IPS DF 19.7 (cell line): ENCODE measurements at places on chromosomes 7 and 10.
A peak's percentile ranks its signal among the peaks of the same experiment; 100 is the strongest.

DNA sequence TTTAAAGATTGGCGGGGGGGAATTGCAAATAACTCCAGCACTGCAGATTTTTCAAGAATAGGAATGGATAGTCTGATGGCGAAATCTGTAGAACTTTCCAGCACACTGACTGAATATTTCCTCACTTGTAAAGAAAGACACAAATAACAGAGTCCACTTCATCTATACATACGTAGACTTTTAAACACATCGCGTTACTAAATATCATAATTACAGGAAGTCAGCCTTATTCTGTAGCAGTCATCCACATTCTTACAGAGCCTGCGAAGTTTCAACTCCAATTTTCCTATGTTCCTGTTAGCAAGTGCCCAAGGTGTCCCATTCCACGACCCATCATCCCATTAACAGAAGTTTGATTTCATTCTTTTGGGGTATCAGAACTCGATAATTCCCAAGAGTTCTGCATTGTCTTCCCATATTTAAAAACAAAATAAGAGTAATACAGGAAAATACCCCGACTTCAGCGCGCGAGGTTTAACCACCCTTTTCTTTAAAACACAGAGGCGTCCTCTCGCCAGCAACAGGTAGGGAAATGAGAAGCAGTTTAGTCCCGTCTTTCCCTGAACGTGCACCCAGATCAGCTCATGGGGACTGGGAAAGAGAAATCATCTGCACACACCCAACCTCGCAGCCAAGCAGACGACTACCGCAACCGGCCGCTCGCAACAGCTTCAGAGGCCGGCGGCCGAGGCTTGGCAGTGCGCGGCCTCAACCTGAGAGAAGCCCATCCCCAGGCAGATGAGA, 880 bp downstream of the HERC4 start:
- DNase-seq = no peak

GRCh38 chr7:86708031-86708680, 64.4 kb downstream of the GRM3 start:
- DNase-seq = peak; percentile 1

- no peak for DNase-seq
These were observed 47.9 kb upstream of the SLC35B4 start for GRCh38 chr7:134364619-134365037.

DNA sequence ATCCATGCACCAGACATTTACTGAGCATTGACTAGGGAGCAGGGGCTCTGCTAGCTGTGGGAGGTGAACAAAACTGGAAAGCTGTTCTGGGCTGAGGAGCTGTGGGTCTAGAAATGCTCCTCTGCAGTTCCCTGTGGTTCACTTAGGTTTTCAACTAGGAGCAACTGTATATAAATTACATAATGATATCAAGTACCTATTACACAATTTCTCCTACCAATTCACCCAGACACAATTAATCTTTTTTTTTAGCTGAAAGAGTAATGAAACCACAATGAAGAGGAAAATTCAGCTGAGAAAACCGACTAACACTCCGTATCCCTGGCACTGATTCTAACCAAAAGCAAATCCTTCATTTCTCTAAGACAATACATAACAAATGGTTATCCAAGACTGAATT, 39.4 kb downstream of the COL28A1 start:
- DNase-seq = no peak

DNA sequence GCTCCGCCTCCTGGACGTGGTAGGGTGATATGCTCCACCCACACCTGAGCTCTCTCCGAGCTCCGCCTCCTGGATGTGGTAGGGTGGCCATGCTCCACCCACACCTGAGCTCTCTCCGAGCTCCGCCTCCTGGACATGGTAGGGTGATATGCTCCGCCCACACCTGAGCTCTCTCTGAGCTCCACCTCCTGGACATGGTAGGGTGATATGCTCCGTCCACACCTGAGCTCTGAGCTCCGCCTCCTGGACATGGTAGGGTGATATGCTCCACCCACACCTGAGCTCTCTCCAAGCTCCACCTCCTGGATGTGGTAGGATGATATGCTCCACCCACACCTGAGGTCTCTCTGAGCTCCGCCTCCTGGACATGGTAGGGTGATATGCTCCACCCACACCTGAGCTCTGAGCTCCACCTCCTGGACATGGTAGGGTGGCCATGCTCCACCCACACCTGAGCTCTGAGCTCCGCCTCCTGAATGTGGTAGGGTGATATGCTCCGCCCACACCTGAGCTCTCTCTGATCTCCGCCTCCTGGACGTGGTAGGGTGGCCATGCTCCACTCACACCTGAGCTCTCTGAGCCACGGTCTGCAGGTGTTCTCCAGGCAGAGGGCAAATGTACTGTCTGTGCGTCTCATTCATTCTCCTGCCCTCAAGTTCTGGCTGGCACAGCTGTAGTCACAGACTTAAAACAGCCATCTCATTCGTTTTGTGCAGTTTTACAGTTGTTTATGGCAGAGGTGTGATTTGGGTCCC, 252.4 kb downstream of the DIP2C start:
- no peak for DNase-seq

- DNase-seq = no peak
These were observed 324.2 kb downstream of the CALN1 start for GRCh38 chr7:72087926-72088325.

DNA sequence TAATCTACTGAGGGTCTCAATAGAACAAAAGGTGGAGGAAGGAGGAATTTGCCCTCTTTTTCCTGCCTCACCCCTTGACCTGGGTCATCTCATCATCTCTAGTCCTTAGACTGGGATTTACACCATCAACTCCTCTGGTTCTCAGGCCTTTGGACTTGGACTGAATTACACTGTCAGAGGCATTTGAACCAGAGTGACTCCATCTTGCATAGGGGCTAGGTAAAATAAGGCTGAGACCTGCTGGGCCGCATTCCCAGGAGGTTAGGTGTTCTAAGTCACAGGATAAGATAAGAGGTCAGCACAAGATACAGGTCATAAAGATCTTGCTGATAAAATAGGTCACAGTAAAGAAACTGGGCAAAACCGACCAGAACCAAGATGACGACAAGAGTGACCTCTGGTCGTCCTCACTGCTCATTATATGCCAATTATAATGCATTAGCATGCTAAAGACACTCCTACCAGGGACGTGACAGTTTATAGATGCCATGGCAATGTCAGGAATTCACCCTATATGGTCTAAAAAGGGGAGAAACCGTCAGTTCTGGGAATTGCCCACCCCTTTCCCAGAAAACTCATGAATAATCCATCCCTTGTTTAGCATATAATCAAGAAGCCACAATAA, 84.0 kb downstream of the C1GALT1 start:
- no peak for DNase-seq

DNA sequence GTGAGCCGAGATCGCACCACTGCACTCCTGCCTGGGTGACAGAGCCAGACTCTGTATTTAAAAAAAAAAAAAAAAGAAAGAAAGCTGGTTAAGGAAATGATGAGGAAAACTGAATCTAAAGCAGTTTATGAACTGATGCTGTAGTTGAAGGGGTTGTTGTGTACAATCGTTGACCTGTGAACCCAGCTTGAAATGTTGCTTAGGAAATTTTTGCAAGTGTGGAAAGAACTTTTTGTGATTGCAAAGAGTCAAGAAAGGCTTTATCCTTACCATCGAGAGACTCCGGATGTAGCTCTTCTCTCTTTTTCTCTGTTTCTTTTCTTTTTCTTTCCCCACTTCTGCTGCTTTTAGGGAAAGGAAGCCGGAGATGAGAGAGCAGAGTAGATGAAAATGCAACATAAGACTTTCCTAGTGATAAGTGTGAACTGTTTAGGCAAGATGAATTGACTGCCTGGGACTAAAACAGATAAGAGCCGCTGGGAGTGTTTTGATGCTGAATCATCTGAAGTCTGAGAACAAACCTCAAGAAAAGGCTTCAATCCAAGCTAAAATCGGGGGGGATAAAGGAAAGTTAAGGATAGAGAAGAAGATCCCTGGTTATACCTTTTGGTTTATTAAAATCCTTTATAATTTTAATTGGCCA, 69.0 kb downstream of the TAF3 start:
- no peak for DNase-seq

- no peak for DNase-seq
These were observed 148.5 kb downstream of the ARHGAP22 start for GRCh38 chr10:48456361-48456804.

- no peak for DNase-seq
These were observed 134.7 kb downstream of the POLR1F start for GRCh38 chr7:19574131-19574530.
